ENCODE measurements at places on chromosomes 6 and 20. TPM values are rescaled to one million over a fixed set of nuclear protein-coding genes. Genes with fewer than 3 reads are reported as not detected.

DLL1 gene
- 1.0 TPM for total RNA-seq

OR2H1 gene
- not detected for total RNA-seq

SAPCD1 gene
- total RNA-seq: 0.54 TPM

LTA gene
- total RNA-seq: not detected

BNIP5 gene
- not detected for total RNA-seq

Measured in articular chondrocyte of knee joint (primary cell).